Activated CD4-positive, alpha-beta T cell treated with anti-CD3 and anti-CD28 coated beads for 36 hours (primary cell): ENCODE measurements at places on chromosomes 7 and 10. TPM values are rescaled to one million over a fixed set of nuclear protein-coding genes. Genes with fewer than 3 reads are reported as not detected.

GRCh38 chr10:117240621-117241529 lies at the start of gene SLC18A2:
TSS of gene SLC18A2 (plus strand) at chr10:117241114. CDS start at chr10:117241694, 580 bp downstream.
- DNase-seq, result no peak
- H3K4me1 ChIP-seq, result peaks cover 4% of the 10 kb centered on the region
- peaks cover 28% of the 10 kb centered on the region for H3K27me3 ChIP-seq
- no peaks in the 10 kb centered on the region for H3K36me3 ChIP-seq
- peak within 1 kb of the TSS; percentile 43 for H3K4me3 ChIP-seq
- no peak within 1 kb of the TSS for H3K27ac ChIP-seq

GRCh38 chr10:58721601-58722281 lies 209.1 kb downstream of the BICC1 start:
- H3K36me3 ChIP-seq, result no peaks in the 10 kb centered on the region
- H3K27ac ChIP-seq, result no peak overlapping the region
- no peaks in the 10 kb centered on the region for H3K4me1 ChIP-seq
- H3K4me3 ChIP-seq, result no peak overlapping the region
- no peaks in the 10 kb centered on the region for H3K27me3 ChIP-seq

- H3K36me3 ChIP-seq, result no peaks in the 10 kb centered on the region
- H3K27ac ChIP-seq, result no peak overlapping the region
- no peak for DNase-seq
- no peak overlapping the region for H3K4me3 ChIP-seq
- no peaks in the 10 kb centered on the region for H3K27me3 ChIP-seq
Measured at GRCh38 chr7:53900856-53901528, 641.2 kb upstream of the VSTM2A start.

- no peak overlapping the region for H3K27ac ChIP-seq
- H3K4me3 ChIP-seq, result no peak overlapping the region
- H3K27me3 ChIP-seq, result no peaks in the 10 kb centered on the region
- H3K4me1 ChIP-seq, result peaks cover 3% of the 10 kb centered on the region
- DNase-seq, result no peak
Measured at GRCh38 chr7:657565-658119, 68.9 kb upstream of the DNAAF5 start.

DNA sequence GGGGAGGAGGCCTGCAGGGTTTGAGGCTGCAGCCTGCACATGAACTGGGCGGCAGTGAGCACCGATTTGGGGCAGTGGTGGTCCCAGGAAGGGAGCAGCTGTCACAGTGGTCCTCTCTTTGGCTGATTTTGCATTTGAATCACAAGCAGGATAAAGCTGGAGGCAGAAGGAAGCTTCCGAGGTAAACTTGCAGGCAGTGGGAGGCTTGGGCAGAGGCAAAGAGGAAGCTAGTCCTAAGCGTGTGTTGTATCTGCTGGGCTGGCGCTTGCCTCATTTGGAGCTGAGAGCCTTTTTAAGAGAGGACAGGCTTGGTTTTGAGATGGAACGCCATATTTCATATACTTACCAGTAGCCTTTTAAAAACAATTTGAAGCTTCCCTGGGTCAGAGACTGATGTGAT lies 177.2 kb upstream of the PODXL start:
- no peak for DNase-seq
- peaks cover 27% of the 10 kb centered on the region for H3K27me3 ChIP-seq
- H3K4me3 ChIP-seq, result no peak overlapping the region
- H3K4me1 ChIP-seq, result no peaks in the 10 kb centered on the region

OGDHL gene
- 0.73 TPM for total RNA-seq

CYP2C19 gene
- total RNA-seq, result not detected

DNA sequence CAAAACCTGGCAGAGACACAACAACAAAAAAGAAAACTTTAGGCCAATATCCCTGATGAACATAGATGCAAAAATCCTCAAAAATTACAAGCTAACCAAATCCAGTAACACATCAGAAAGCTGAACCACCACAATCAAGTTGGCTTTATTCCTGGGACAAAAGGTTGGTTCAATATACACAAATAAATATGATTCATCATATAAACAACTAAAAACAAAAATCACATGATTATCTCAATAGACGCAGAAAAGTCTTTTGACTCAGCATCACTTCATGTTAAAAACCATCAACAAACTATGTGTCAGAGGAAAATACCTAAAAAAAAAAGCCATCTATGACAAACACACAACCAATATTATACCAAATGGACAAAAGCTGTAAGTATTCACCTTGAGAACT lies 283.5 kb downstream of the THSD7A start:
- no peak overlapping the region for H3K4me3 ChIP-seq
- no peaks in the 10 kb centered on the region for H3K36me3 ChIP-seq
- no peak overlapping the region for H3K27ac ChIP-seq
- DNase-seq, result no peak

DNA sequence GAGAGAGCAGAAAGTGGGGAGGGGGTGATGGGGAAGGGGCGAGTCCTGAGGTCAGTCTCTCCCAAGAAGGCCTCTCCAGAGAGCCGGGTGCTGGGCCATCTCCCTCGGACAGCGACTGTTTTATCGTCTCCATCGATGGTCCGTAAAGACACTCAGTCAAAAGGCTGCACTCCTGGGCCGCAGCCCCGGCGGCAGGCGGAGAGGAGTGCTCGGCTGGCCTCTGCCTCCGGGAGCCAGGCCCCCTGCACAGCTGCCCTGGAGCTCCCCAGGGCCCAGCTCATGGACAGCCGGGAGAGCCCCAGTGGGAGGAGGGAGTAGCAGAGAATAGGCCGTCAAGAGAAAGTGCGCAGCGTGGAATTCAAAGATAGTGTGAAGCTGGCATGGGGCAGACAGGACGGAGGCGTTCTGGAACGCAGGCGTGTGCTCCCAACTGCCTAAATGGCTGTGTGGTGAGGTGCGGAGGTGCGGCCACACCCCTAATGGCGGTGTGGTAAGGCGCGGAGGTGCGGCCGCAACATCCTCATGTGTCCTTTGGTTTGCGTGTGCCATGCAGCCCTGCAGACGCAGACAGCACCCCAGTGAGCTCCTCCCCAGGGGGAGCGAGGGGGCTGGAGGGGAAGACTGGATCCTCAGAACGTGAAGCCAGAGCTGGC lies 477.5 kb upstream of the FOXK1 start:
- peak overlapping the region; percentile 39 for H3K4me3 ChIP-seq
- peaks cover 5% of the 10 kb centered on the region for H3K4me1 ChIP-seq
- no peaks in the 10 kb centered on the region for H3K36me3 ChIP-seq
